ENCODE measurements at places on chromosomes 16 and 17.

GRCh38 chr16:29811170-29811895, 660 bp upstream of the PRRT2 start:
- peak overlapping the region; percentile 96 for H3K27ac ChIP-seq
- peak; percentile 43 for DNase-seq
- H3K36me3 ChIP-seq = peaks cover 16% of the 10 kb centered on the region
- H3K27me3 ChIP-seq = no peaks in the 10 kb centered on the region

DNA sequence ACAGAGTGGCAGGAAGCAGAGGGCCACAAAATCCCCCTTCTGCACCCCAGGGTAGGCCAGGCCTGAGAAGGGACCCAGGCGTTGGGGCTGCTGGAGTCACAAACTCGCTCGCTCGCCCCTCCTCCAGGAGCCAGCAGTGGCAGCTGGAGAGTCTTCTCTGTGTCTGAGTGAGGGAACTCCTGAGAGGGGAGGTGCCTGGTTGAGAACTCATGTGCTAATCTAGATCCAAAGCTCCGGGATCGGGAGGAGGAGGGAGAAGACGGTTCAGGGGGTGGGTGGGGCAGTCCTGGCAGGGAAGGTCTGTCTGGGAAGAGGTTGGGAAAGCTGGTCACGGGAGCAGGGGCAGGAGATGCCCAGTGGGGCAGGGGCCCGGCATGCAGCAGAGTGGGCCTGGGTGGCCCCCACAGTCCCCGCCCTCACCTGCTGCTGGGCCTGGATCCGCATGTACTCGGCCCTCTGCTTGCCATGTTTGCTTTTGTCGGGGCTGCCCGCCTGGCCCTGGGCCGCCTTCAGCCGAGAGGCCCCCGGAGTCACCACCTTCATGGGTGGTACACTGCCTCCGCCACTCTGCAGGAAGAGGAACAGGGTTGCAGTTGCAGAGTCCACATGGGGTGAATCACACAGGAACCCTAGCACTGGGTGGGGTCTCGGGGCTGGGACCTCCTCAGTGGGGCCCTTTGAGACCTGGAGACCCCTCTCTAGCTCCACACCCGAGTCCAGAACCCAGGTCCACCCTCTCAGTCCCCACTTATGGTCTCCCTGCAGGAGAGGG, 62.2 kb downstream of the SRCIN1 start:
- H3K27ac ChIP-seq = no peak overlapping the region
- DNase-seq = no peak
- H3K27me3 ChIP-seq = no peaks in the 10 kb centered on the region
- no peaks in the 10 kb centered on the region for H3K36me3 ChIP-seq
- no peaks in the 10 kb centered on the region for H3K4me1 ChIP-seq
- no peak overlapping the region for H3K4me3 ChIP-seq

DNA sequence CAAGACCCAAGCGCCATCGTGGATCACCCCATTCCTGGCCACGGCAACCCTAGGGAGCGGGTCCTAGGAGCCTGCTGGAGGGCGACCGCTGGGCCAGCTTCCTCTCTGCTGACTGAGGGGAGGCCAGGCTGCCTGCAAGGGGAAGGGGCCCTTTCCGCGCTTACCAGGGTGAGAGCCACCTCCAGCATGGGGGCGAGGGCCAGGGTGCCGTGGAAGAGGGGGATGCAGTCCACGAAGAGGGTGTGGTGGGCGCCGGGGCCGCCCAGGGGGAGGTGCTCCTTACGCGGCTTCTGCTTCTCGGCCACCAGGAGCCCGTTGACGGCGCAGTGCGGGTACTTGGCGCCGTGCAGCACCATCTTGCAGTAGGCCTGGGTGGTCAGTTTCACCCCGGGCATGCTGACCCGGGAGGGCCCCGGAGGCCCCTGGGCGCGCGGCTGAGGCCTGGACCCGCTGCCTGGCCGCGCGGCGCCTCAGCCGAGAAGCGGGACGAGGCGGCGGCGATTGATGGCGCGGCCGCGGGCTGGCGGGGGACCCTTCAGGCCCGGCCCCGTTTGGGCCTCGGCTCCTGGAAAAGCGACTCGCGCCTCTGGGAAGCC, 345 bp downstream of the EMC8 start:
- H3K36me3 ChIP-seq = peaks cover 63% of the 10 kb centered on the region
- H3K4me1 ChIP-seq = peaks cover 69% of the 10 kb centered on the region
- DNase-seq = no peak
- peak overlapping the region; percentile 90 for H3K27ac ChIP-seq
- peak overlapping the region; percentile 90 for H3K4me3 ChIP-seq

DNA sequence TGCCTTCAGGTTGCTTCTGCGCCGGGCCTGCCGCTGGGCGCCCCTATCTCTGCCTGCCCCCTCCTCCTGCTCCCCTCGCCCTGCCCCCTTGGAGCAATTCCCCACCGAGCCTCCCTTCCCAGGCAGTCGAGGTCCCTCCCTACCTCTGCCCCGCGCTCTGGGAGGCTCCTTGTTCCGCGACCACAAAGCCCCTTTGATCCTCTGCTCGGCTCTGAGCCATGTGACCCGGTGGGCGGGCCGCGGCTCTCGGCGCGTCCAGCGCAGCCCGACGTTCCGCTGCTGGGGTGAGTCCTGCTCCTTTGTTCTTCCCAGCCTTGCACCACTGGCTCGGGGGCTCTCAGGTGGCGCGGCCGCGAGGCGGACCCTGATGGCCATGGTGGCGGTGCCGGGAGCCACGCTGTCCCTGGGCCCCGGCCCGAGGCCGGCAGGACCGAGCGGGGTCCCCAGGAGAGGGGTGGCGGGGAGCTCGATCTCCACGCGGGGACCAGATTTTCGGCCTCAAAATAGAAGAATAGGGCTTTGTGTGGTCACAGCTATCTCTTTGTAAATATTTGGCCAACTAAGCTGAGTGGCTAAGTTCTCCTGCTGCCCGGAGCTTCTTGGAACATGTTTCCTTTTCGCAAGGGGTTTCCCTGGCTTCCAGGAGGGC, 310.6 kb downstream of the SEC14L1 start:
- peak overlapping the region; percentile 98 for H3K4me3 ChIP-seq
- peak overlapping the region; percentile 99 for H3K27ac ChIP-seq
- peak; percentile 61 for DNase-seq
- H3K36me3 ChIP-seq = peaks cover 21% of the 10 kb centered on the region
- H3K4me1 ChIP-seq = peaks cover 28% of the 10 kb centered on the region

GRCh38 chr16:3215601-3216262, 19.2 kb downstream of the ZNF200 start:
- H3K36me3 ChIP-seq = no peaks in the 10 kb centered on the region
- peak; percentile 28 for DNase-seq
- H3K4me1 ChIP-seq = peaks cover 47% of the 10 kb centered on the region

DNA sequence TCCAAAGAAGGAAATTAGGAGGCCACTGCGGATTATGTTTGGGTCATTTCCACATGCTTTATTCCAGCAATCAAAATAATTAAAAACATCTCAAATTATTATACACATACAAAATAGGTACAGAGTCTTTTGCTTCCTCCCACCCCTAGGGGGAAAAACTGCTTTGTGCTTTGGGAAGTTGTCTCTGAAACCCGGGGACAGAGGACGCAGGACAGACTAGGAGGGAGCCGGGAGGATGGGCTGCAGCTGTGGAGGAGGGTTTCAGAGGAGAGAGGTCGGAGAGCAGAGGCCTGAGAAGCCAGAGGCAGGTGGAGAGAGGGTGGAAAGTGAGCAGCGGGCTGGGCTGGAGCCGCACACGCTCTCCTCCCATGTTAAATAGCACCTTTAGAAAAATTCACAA, 17.4 kb downstream of the COL1A1 start:
- H3K27me3 ChIP-seq = no peaks in the 10 kb centered on the region
- no peak for DNase-seq
- H3K4me1 ChIP-seq = peaks cover 27% of the 10 kb centered on the region
- H3K4me3 ChIP-seq = peak overlapping the region; percentile 83
- no peaks in the 10 kb centered on the region for H3K36me3 ChIP-seq

- DNase-seq = no peak
- peak within 1 kb of the TSS; percentile 75 for H3K27ac ChIP-seq
- H3K4me3 ChIP-seq = no peak within 1 kb of the TSS
These were observed at the start of gene CCL22 for GRCh38 chr16:57358527-57359095. Gene CCL22, plus strand, starts transcription at chr16:57358783. Its CDS starts 34 bp downstream, at chr16:57358817.

DNA sequence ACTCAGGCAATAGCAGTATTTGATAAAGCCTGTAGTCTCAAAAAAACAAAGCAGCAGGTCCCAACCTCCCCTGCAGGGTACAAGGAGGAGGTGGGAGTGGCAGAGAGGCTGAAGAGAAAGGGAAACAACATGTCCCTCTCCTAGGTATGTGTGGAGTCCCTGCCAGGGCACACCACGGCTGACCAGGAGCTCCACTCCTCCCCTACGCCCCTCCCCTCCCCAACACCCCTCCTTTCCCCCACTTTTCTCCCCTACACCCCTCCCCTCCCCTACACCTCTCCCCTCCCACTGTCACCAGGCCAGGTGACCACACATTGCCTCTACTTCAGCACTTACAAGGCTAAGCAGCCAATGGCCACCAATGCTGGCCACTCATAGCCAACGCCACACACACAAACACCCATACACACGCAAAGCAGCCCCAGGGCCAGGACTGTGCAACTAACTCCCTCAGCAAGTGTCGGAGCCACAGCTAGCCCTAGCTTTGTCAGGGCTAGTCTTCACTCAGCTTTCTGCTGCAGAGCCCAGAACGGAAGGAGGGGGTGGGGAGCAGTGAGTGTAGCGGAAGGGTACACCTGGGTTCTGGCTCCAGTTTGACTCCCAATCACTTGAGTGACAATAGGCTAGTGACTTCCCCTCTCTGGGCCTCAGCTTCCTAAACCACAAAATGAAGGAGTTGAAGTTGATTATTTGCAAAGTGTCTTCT, 8.2 kb downstream of the CAVIN1 start:
- H3K27ac ChIP-seq = peak overlapping the region; percentile 79
- H3K4me1 ChIP-seq = peaks cover 18% of the 10 kb centered on the region
- peak overlapping the region; percentile 65 for H3K4me3 ChIP-seq
- peak; percentile 57 for DNase-seq

DNA sequence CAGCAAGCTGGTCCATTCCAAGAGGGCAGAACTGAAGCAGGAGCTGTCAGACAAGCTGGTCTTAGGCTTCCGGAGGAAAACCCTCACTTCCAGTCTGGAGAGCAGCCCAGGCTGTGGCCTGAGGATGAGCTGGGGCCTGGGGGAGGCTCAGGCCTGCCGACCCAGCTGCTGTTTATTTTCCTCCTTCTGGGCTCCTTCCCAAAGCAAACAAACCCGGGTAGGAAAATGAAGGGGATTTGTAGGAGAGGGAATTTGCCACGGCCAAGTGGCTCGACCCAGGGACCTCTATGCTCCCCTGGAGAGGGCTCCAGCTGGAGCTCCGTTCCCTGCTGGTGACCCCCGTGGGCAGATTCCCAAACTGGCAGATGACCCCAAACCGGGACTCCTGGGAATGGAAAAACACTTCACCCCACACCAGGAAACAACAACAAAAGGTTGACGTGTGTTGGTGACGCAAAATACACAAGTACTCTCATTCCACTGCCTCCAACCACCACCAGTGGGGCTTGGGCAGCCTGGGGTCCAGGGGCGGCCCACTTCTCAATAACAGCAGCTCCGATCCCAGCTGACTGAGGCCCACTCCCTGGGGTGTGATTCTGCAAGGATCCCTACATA, 8.8 kb downstream of the JUP start:
- peaks cover 11% of the 10 kb centered on the region for H3K27me3 ChIP-seq
- no peak for DNase-seq
- no peak overlapping the region for H3K4me3 ChIP-seq
- H3K36me3 ChIP-seq = no peaks in the 10 kb centered on the region
- H3K27ac ChIP-seq = no peak overlapping the region

GRCh38 chr16:75351183-75351582, 82.1 kb downstream of the CFDP1 start:
- H3K36me3 ChIP-seq = peaks cover 28% of the 10 kb centered on the region
- no peak overlapping the region for H3K27ac ChIP-seq
- no peaks in the 10 kb centered on the region for H3K4me1 ChIP-seq

GRCh38 chr17:63579633-63580032, 21.1 kb upstream of the TACO1 start:
- H3K36me3 ChIP-seq = peaks cover 76% of the 10 kb centered on the region
- H3K27ac ChIP-seq = no peak overlapping the region
- H3K4me1 ChIP-seq = peaks cover 38% of the 10 kb centered on the region
- no peak overlapping the region for H3K4me3 ChIP-seq
- no peak for DNase-seq
- no peaks in the 10 kb centered on the region for H3K27me3 ChIP-seq

GRCh38 chr16:55144651-55145050, 179.4 kb upstream of the IRX6 start:
- DNase-seq = no peak
- H3K4me3 ChIP-seq = no peak overlapping the region
- no peaks in the 10 kb centered on the region for H3K4me1 ChIP-seq
- no peaks in the 10 kb centered on the region for H3K36me3 ChIP-seq
- no peak overlapping the region for H3K27ac ChIP-seq

- H3K36me3 ChIP-seq = no peaks in the 10 kb centered on the region
- peak overlapping the region; percentile 80 for H3K4me3 ChIP-seq
- H3K27ac ChIP-seq = no peak overlapping the region
These were observed 1.3 kb upstream of the CIAO3 start for GRCh38 chr16:741986-742629.

DNA sequence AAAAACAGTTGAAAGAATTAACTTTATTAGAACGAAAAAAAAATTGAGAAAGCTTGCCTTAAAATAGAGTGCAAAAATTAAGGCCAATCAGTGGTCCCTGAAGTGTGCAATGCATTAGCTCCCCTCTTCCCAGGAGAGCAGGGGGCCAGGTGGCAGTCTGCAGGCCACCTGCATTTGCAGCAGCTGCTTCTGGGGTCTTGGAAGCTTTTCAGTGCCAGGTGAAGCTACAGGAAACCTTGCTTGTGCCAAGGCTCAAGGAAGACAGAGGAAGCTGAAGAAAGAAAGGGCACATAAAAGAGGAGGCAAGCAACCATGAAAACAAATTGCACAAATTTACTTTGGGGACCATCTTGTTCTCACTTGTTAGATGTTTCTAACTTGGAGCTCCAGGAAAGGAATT, 50.5 kb upstream of the MTMR4 start:
- no peaks in the 10 kb centered on the region for H3K36me3 ChIP-seq
- no peak overlapping the region for H3K4me3 ChIP-seq
- DNase-seq = no peak
- no peaks in the 10 kb centered on the region for H3K4me1 ChIP-seq

- no peak overlapping the region for H3K27ac ChIP-seq
- DNase-seq = no peak
- H3K4me3 ChIP-seq = no peak overlapping the region
- peaks cover 26% of the 10 kb centered on the region for H3K27me3 ChIP-seq
- no peaks in the 10 kb centered on the region for H3K4me1 ChIP-seq
These were observed 7.6 kb upstream of the CMTR2 start for GRCh38 chr16:71296584-71297340.

DNA sequence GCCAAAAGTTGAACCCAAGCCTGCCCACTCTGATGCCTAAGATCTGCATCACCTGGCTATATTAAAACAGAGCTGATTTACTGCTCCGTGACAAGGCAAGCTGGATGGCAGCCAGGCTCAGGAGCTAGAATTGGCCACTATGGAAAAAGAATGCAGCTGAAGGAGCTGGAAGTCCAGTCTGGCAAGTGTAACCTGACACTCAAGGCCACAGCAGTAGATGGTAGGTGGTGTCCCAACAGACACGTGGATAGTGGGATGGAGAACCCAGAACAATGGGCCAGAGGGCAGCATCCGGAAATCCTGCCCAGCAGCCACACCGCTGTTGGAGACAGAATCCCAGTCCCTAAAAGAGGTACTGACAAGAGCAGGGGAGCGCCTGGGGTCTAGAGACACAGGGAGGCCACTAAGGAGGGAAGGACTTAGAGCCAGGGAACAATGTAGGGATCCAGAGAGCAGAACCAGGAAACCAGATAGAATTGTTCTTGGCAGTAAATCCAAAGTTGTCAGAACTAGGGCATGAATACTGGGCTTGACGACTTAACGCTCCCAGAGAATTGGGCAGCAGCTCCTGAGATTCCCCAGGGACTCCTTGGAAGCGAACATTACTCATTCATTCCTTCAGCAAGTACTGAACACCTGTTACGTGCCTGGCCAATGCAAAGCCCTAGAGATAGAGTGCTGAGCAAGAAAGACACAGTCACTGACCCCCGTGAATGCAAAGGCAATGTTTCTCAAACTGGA, 85.7 kb downstream of the CDYL2 start:
- H3K27ac ChIP-seq = no peak overlapping the region
- H3K4me1 ChIP-seq = peaks cover 15% of the 10 kb centered on the region
- peaks cover 8% of the 10 kb centered on the region for H3K36me3 ChIP-seq
- no peak for DNase-seq

All from naive thymus-derived CD8-positive, alpha-beta T cell (primary cell).